Left lung (tissue), 14 donors: ENCODE measurements at places on chromosomes 2 and 18. TPM values are rescaled to one million over a fixed set of nuclear protein-coding genes. Genes with fewer than 3 reads are reported as not detected.
A peak's percentile ranks its signal among the peaks of the same experiment; 100 is the strongest.

DNA sequence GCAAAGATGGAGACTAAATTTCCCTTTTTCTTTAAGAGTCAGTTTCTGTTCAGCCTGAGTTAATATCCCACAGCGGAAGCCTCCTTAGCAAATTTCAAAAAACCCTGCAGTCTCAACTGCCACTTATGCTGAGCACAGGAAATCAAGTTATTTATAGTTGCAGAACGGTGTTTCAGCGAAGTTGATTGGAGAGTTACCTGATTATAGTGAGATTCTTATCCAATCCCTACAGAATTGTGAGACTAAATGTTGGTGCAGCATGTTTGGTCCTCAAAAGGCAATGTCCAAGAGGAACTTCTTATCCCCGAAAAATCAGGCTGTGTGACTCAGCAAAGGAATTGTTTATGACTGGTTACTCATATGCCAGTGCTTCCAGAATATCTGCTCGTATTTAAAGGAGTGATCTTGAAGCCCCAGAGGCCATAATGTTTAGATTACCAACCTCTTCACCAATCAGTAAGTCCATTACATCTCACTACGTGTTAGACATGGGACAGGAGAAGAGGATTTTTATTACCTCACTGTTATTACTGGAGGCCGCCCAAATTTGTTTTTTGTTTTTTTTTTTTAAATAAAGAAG is 67.9 kb downstream of the LRRFIP1 start:
- peaks cover 80% of the 10 kb centered on the region for H3K4me1 ChIP-seq
- DNase-seq, result no peak
- H3K4me3 ChIP-seq, result no peak overlapping the region
- H3K27ac ChIP-seq, result peak overlapping the region; percentile 100

- H3K27ac ChIP-seq, result no peak overlapping the region
- no peaks in the 10 kb centered on the region for H3K4me1 ChIP-seq
- H3K27me3 ChIP-seq, result no peaks in the 10 kb centered on the region
- H3K4me3 ChIP-seq, result no peak overlapping the region
Measured at GRCh38 chr2:224025874-224026273, 13.2 kb downstream of the SERPINE2 start.

DNA sequence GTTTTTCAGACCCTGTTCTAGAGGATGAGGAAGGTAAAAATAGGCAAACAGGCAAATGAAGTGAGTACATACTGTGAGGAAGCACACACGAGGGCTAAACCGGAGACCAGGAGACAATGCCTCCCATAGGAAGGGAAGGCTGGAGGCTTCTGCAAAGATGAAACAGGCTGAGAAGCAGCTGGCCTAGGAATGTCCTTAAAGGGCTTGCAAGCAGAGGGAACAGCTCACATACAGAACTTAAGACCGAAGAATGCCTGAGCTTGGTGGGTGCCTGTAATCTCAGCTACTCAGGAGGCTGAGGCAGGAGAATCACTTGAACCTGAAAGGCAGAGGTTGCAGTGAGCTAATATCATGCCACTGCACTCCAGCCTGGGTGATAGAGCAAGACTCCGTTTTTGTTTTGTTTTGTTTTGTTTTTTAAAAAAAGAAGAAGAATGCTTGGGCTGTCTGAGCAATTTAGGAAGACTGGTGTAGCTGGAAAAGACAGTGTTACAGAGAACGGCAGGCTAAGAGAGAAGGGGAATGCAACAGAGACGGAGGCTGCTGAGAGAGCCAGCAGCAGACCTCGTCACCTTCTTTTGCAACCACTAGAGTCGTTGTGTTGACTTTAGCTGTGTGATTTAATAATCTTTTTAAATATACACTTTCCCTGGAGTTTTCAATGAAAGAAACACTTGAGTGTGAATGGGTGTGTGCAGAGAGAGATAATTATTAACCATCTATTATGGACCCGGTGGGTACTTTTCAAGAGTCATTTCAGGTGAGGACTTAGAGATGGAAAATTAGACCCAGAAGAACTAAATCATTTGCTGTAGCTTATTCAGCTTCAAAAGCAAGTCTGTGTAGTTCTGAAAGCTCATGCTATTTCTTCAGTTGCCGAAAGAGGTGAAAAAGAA is 232.8 kb downstream of the GALR1 start:
- H3K27me3 ChIP-seq, result no peaks in the 10 kb centered on the region
- no peaks in the 10 kb centered on the region for H3K4me1 ChIP-seq
- H3K27ac ChIP-seq, result no peak overlapping the region

DNA sequence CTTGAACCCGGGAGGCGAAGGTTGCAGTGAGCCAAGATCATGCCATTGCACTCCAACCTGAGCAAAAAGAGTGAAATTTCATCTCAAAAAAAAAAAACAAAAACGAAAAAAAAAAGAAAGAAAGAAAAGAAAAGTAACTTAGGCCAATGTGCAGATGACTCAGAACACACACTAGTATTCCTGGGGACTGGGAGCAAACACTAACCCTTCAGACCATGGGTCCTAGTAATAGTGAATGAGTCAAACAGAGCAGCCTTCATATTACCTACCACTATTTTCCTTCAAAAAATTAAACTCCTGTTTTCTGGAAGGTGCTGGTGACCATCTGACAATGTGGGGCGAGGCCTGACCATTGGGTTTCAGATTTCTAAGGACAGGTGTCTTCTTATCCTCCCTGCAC is 253.4 kb downstream of the PIEZO2 start:
- no peaks in the 10 kb centered on the region for H3K36me3 ChIP-seq
- H3K4me1 ChIP-seq, result no peaks in the 10 kb centered on the region
- no peak overlapping the region for H3K4me3 ChIP-seq
- DNase-seq, result no peak
- no peak overlapping the region for H3K27ac ChIP-seq
- no peaks in the 10 kb centered on the region for H3K27me3 ChIP-seq

- H3K36me3 ChIP-seq, result no peaks in the 10 kb centered on the region
- H3K27ac ChIP-seq, result no peak overlapping the region
- H3K4me1 ChIP-seq, result no peaks in the 10 kb centered on the region
- no peak overlapping the region for H3K4me3 ChIP-seq
- H3K27me3 ChIP-seq, result no peaks in the 10 kb centered on the region
Measured at GRCh38 chr2:9158786-9159779, 47.5 kb upstream of the ASAP2 start.

GRCh38 chr18:51107082-51107481 is 77.1 kb downstream of the SMAD4 start:
- H3K27me3 ChIP-seq, result no peaks in the 10 kb centered on the region
- H3K4me3 ChIP-seq, result no peak overlapping the region
- no peak for DNase-seq
- no peaks in the 10 kb centered on the region for H3K36me3 ChIP-seq
- H3K4me1 ChIP-seq, result no peaks in the 10 kb centered on the region

- no peaks in the 10 kb centered on the region for H3K27me3 ChIP-seq
- no peaks in the 10 kb centered on the region for H3K4me1 ChIP-seq
- H3K4me3 ChIP-seq, result no peak overlapping the region
- H3K36me3 ChIP-seq, result no peaks in the 10 kb centered on the region
- no peak for DNase-seq
Measured at GRCh38 chr2:38277245-38278116, 99.6 kb downstream of the ATL2 start.

CYTIP gene
- polyA plus RNA-seq, result 2.3 TPM

LYG2 gene
- 0.55 TPM for polyA plus RNA-seq

ANO7 gene
- 2.0 TPM for polyA plus RNA-seq

UGT1A5 gene
- polyA plus RNA-seq, result not detected

HOXD10 gene
- 0.48 TPM for polyA plus RNA-seq

TGFA gene
- 0.64 TPM for polyA plus RNA-seq

TRIM43 gene
- polyA plus RNA-seq, result not detected

ZSWIM2 gene
- not detected for polyA plus RNA-seq

ABHD1 gene
- 0.69 TPM for polyA plus RNA-seq
